Osteoblast (primary cell): ENCODE measurements at places on chromosomes 11 and 22. TPM values are rescaled to one million over a fixed set of nuclear protein-coding genes. Genes with fewer than 3 reads are reported as not detected.

DNA sequence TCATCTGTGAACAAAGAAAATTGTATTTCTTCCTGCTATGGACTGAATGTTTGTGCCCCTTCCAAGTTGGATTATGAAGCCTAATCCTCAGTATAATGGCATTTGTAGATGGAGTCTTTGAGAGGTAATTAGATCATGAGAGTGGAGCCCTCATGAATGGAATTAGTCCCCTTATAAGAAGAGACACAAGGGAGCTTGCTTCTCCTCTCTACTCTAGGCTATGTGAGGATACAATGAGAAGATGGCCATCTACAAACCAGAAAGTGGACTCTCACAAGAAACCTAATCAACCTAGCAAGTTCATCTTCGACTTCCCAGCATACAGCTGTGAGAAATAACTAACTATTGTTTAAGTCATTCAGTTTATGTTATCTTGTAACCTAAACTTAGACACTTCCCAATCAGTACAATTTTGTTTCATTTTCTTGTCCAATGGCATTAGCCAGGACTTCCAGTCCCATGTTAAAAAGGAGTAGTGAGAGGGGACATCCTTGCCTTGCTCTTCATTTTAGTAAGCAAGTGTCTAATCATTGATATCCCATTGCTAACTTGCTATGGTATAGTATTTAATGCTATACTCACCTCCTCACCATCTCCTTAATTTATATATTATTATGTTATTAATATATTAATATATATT is 45.7 kb downstream of the PDGFD start:
- H3K27me3 ChIP-seq, result no peaks in the 10 kb centered on the region
- H3K27ac ChIP-seq, result no peak overlapping the region
- DNase-seq, result no peak
- no peaks in the 10 kb centered on the region for H3K36me3 ChIP-seq

DNA sequence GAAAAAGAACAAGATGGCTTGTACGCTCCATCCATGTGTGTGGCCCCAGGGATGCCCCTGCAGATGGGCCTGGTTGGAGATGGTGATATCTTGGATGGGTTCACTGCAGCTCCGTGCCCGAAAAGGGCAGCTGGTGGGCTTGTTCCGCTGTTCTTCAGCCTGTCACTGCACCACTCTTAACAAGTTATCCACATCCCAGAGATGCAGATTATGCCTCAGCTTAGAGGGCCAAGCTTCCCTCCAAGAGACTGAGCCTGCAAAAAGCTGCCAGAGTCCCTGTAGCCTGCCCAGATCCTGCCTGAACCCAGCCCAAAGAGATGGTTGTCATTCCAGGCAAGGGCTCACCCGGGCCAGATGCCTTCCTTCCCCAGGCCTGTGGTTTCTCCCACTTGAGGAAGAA is 308.0 kb downstream of the OPCML start:
- no peaks in the 10 kb centered on the region for H3K4me1 ChIP-seq
- no peaks in the 10 kb centered on the region for H3K36me3 ChIP-seq
- H3K27me3 ChIP-seq, result no peaks in the 10 kb centered on the region
- H3K4me3 ChIP-seq, result no peak overlapping the region

DNA sequence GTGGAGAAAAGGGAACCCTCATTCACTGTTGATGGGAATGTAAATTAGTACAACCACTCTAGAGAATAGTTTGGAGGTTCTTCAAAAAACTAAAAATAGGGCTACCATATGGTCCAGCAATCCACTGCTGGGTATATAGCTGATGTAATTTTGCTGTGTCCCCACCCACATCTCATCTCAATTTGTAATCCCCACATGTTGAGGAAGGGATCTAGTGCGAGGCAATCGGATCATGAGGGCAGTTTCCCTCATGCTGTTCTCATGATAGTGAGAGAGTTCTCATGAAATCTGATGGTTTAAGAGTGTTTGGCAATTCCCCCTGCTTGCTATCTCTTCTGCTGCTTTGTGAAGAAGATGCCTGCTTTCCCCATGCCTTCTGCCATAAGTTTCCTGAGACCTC is 17.1 kb upstream of the OR52M1 start:
- H3K27me3 ChIP-seq, result no peaks in the 10 kb centered on the region
- H3K4me1 ChIP-seq, result no peaks in the 10 kb centered on the region
- DNase-seq, result no peak
- no peaks in the 10 kb centered on the region for H3K36me3 ChIP-seq
- H3K4me3 ChIP-seq, result no peak overlapping the region

- H3K27ac ChIP-seq, result no peak overlapping the region
- peaks cover 17% of the 10 kb centered on the region for H3K4me1 ChIP-seq
- peaks cover 36% of the 10 kb centered on the region for H3K36me3 ChIP-seq
- H3K4me3 ChIP-seq, result no peak overlapping the region
Measured at GRCh38 chr22:37510091-37510490, 9.1 kb downstream of the CARD10 start.

- H3K27me3 ChIP-seq, result peaks cover 28% of the 10 kb centered on the region
- no peaks in the 10 kb centered on the region for H3K4me1 ChIP-seq
- DNase-seq, result no peak
- no peak overlapping the region for H3K4me3 ChIP-seq
- no peak overlapping the region for H3K27ac ChIP-seq
Measured at GRCh38 chr11:117871784-117872183, 4.7 kb downstream of the FXYD6 start.

GRCh38 chr11:122068141-122068540 is 47.9 kb downstream of the BLID start:
- H3K4me1 ChIP-seq, result peaks cover 25% of the 10 kb centered on the region
- H3K27me3 ChIP-seq, result no peaks in the 10 kb centered on the region
- DNase-seq, result no peak
- no peak overlapping the region for H3K4me3 ChIP-seq
- peak overlapping the region; percentile 48 for H3K27ac ChIP-seq

DNA sequence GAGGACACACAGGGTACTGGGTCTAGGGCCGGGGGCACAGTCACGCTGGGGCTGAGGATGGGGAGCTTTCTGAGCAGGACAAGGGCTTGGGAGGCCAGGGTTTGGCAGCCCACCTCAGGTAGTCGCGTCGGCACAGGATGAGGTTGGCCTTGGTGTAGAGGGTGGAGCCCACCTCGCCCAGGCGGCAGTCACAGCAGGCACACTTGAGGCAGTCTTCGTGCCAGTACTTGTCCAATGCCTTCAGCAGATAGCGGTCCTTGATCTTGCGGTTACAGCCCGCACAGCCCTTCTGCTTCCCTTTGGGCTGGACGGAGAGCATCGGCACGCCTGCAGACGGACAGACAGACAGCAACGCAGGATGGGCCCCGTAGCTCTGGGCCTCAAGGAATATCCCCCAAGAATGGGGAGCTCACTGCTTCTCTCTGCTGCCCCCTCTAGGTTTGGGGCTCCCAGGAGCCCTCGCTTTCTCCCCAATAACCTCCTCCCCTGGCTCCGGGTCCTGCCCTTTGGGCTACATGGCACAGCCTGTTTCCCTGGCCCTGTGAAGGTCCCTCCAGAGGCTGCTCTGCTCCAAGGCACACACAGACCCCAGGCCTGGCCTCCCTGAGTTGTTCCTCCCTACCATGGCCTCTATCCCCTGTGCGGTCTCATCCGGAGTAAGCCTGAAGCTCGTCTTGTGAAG is 33.4 kb downstream of the LMO1 start:
- H3K27me3 ChIP-seq, result no peaks in the 10 kb centered on the region
- H3K36me3 ChIP-seq, result no peaks in the 10 kb centered on the region
- DNase-seq, result peak; percentile 51
- no peak overlapping the region for H3K27ac ChIP-seq
- H3K4me1 ChIP-seq, result no peaks in the 10 kb centered on the region

- H3K4me3 ChIP-seq, result no peak overlapping the region
- H3K36me3 ChIP-seq, result no peaks in the 10 kb centered on the region
- H3K4me1 ChIP-seq, result no peaks in the 10 kb centered on the region
Measured at GRCh38 chr22:20312396-20313191, 7.3 kb downstream of the DGCR6L start.

GRCh38 chr11:35144806-35145205 is 5.8 kb downstream of the CD44 start:
- H3K27me3 ChIP-seq, result no peaks in the 10 kb centered on the region
- peak overlapping the region; percentile 24 for H3K4me3 ChIP-seq
- H3K27ac ChIP-seq, result peak overlapping the region; percentile 83
- peaks cover 64% of the 10 kb centered on the region for H3K4me1 ChIP-seq
- DNase-seq, result no peak

GRCh38 chr11:118623269-118623655 is 15.8 kb downstream of the PHLDB1 start:
- H3K4me1 ChIP-seq, result peaks cover 50% of the 10 kb centered on the region
- peak overlapping the region; percentile 96 for H3K27ac ChIP-seq
- peak overlapping the region; percentile 82 for H3K4me3 ChIP-seq
- no peak for DNase-seq
- H3K27me3 ChIP-seq, result no peaks in the 10 kb centered on the region

GRCh38 chr11:61617515-61617914 is 36.6 kb upstream of the SYT7 start:
- H3K27ac ChIP-seq, result no peak overlapping the region
- peak; percentile 82 for DNase-seq
- no peaks in the 10 kb centered on the region for H3K36me3 ChIP-seq
- H3K27me3 ChIP-seq, result no peaks in the 10 kb centered on the region
- no peak overlapping the region for H3K4me3 ChIP-seq

GRCh38 chr22:28394513-28395110 is 285.0 kb downstream of the TTC28 start:
- DNase-seq, result no peak
- no peak overlapping the region for H3K4me3 ChIP-seq
- peaks cover 28% of the 10 kb centered on the region for H3K4me1 ChIP-seq
- no peaks in the 10 kb centered on the region for H3K27me3 ChIP-seq
- no peak overlapping the region for H3K27ac ChIP-seq
- H3K36me3 ChIP-seq, result no peaks in the 10 kb centered on the region

DNA sequence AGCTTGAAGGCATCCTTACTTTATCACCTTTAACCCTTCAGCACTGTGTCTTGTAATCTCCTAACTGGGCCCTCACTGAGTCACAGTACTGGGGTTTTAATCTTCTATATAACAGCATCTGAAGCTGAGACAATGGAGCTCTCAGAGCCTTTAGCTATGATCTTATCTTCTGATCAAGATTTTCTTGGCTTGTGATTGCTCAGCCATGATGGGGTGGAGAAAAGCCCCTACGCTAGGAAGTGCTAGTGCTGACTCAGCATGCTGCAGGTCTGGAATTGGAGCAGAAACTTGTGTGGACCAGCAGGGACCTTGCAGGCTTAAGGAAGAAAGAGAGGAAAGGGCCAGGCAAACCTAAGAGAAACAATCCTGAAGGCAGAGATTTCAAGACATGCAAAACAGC is 71.7 kb upstream of the EED start:
- H3K36me3 ChIP-seq, result no peaks in the 10 kb centered on the region
- DNase-seq, result no peak
- peaks cover 48% of the 10 kb centered on the region for H3K4me1 ChIP-seq
- H3K4me3 ChIP-seq, result no peak overlapping the region

Gene SCN2B
- total RNA-seq, result not detected in 2 replicates

Gene FOLR2
- not detected in 2 replicates for total RNA-seq

Gene KCNQ1OT1
- total RNA-seq, result 5.1 and 6.2 TPM in 2 replicates

Gene NAALADL1
- total RNA-seq, result 15.6 and 17.7 TPM in 2 replicates

Gene SHANK2
- total RNA-seq, result 2.5 and 3.5 TPM in 2 replicates

Gene OOSP1
- total RNA-seq, result not detected in 2 replicates

Gene SAMM50
- total RNA-seq, result 36.6 and 41.5 TPM in 2 replicates
